ENCODE measurements at places on chromosomes 13 and 19.

GRCh38 chr19:30668521-30669155, 296.5 kb downstream of the ZNF536 start:
- no peak for DNase-seq

DNA sequence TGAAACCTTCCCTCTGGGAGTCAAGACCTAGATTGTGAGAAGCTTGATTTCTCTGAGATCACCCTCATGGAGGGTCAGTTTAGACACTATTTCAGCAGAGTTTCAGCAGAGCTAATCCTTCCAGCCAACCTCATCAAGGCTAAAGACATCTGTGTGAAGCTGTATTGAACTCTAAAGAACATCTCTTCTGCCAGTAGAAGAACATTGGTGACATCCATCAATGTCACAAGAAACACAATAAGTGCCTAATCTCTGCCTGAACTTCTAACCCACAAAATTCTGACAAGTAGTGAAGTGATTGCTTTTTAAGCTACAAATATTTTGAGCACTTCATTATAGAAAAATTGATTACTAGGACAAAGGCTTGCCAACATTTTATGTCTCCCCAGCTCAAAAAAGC, 475.8 kb upstream of the PCDH20 start:
- DNase-seq = no peak

- DNase-seq = no peak
Measured at GRCh38 chr13:110245416-110245899, 61.5 kb downstream of the COL4A1 start.

GRCh38 chr13:75226733-75227435, 255.1 kb downstream of the TBC1D4 start:
- DNase-seq = no peak

DNA sequence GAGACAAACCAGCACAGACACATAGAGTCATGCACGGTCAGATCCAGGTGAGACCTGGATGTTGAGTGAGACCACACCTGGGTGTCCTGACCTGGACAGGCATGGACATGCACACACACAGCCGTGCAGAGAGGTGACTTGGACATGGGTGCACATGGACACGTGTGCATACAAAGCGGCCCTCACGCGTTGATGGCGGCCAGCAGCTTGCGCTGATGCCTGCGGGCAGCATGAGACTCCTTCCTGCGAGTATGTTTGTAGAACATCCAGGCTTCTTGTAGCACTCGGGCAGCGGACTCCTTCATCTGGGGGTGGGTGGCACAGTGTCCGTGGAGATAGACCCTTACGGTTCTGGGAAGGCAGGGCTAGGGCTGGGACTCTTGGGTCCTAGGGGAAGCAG, 11.5 kb downstream of the KCNN4 start:
- DNase-seq = no peak

GRCh38 chr13:98549728-98550317, 27.1 kb downstream of the STK24 start:
- DNase-seq = no peak

All from stimulated activated CD4-positive, alpha-beta T cell treated with anti-CD3 and anti-CD28 coated beads, Interleukin-1b, Interleukin-23, amount 100 ng/mL, for 1 hour (primary cell).